ENCODE measurements at places on chromosomes 4 and X. TPM values are rescaled to one million over a fixed set of nuclear protein-coding genes. Genes with fewer than 3 reads are reported as not detected.

- H3K4me3 ChIP-seq: no peak overlapping the region
- DNase-seq: no peak
- H3K4me1 ChIP-seq: peaks cover 21% of the 10 kb centered on the region
- H3K27ac ChIP-seq: no peak overlapping the region
- H3K36me3 ChIP-seq: no peaks in the 10 kb centered on the region
Measured at GRCh38 chr4:3372264-3372932, 69.4 kb upstream of the HGFAC start.

GRCh38 chrX:75067931-75068330 lies 88.2 kb downstream of the ABCB7 start:
- no peaks in the 10 kb centered on the region for H3K27me3 ChIP-seq
- H3K36me3 ChIP-seq: no peaks in the 10 kb centered on the region
- no peak overlapping the region for H3K4me3 ChIP-seq

DNA sequence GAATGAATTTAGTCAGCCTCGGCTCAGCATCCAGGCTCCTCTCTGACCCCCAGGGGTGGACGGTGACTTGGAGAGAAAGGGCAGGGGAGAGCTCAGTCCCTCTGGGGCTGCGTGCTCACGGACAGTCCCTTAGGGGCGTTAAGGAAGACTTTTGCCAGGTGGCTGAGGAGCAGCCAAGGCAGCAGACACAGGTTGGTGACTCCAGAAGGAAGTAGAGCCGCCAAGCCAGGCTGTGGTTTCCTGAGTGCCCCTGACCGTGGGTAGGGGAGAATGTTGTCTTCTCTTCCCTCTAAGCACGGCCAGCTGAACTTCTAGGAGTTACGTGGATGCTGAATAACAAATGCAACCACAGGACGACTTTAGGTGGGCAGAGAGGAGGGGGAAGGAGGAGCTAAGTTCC lies 91.0 kb upstream of the MTM1 start:
- DNase-seq: no peak
- H3K36me3 ChIP-seq: no peaks in the 10 kb centered on the region
- no peak overlapping the region for H3K27ac ChIP-seq
- H3K4me3 ChIP-seq: no peak overlapping the region
- H3K4me1 ChIP-seq: no peaks in the 10 kb centered on the region

DNA sequence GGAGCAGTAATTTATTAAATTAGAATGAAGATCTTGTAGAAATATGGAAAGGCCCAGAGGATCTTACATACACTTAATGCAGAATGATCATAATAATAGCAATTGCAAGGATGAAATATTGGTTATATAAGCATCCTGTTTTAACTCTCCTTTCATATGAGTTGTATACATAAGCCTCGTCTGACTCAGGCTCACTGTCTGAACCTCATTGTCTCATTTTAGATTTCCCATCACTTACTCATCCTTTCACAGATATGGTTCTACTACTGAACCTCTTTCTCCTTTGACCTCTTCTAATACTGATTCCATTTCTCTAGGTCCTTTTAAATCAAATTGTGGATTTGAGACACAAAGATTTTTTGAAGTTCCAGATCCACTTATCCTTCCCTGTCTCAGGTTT lies 277.3 kb upstream of the TRPC5 start:
- DNase-seq: no peak
- H3K4me3 ChIP-seq: no peak overlapping the region
- H3K27me3 ChIP-seq: no peaks in the 10 kb centered on the region
- no peaks in the 10 kb centered on the region for H3K36me3 ChIP-seq

DNA sequence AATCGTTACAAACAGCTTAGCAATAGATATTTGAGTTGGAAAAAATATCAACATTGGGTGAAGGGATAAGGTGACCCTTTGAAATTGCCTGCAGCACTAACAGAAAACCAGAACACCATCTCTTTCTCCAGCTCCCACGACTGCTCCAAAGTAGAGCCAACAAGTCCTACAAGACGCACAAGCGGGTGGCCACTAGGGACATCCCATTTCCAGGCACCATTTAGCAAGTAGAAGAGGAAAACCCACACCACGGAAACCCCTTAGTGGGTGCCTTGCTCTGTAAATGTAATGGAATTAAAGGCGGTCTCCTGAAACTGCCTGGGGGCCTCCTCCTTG lies 1.9 kb downstream of the ARHGAP6 start:
- DNase-seq: no peak
- H3K27me3 ChIP-seq: no peaks in the 10 kb centered on the region
- H3K4me3 ChIP-seq: peak overlapping the region; percentile 73
- H3K27ac ChIP-seq: peak overlapping the region; percentile 53

GRCh38 chr4:39521253-39521919 lies 5.9 kb downstream of the UGDH start:
- peak overlapping the region; percentile 25 for H3K4me3 ChIP-seq
- peaks cover 16% of the 10 kb centered on the region for H3K36me3 ChIP-seq
- no peak for DNase-seq
- H3K4me1 ChIP-seq: peaks cover 33% of the 10 kb centered on the region
- no peak overlapping the region for H3K27ac ChIP-seq

GRCh38 chr4:130403221-130403620 lies 1307.3 kb downstream of the C4orf33 start:
- no peak for DNase-seq
- no peaks in the 10 kb centered on the region for H3K36me3 ChIP-seq
- no peak overlapping the region for H3K4me3 ChIP-seq
- no peak overlapping the region for H3K27ac ChIP-seq
- no peaks in the 10 kb centered on the region for H3K4me1 ChIP-seq

COL25A1 gene
- total RNA-seq: 0.81 TPM

- H3K27ac ChIP-seq: no peak overlapping the region
- DNase-seq: no peak
- H3K36me3 ChIP-seq: no peaks in the 10 kb centered on the region
- no peaks in the 10 kb centered on the region for H3K27me3 ChIP-seq
- H3K4me3 ChIP-seq: no peak overlapping the region
- H3K4me1 ChIP-seq: no peaks in the 10 kb centered on the region
Measured at GRCh38 chr4:140856621-140857062, 100.5 kb upstream of the TBC1D9 start.

FRMPD4 gene
- not detected for total RNA-seq

- H3K4me1 ChIP-seq: no peaks in the 10 kb centered on the region
- H3K36me3 ChIP-seq: no peaks in the 10 kb centered on the region
- H3K27ac ChIP-seq: no peak overlapping the region
- no peak overlapping the region for H3K4me3 ChIP-seq
Measured at GRCh38 chr4:61678297-61678696, 478.2 kb downstream of the ADGRL3 start.

All from thoracic aorta (tissue), 2 donors.